Left colon (tissue), 2 donors: ENCODE measurements at places on chromosomes 4 and X. TPM values are rescaled to one million over a fixed set of nuclear protein-coding genes. Genes with fewer than 3 reads are reported as not detected.

Gene FGA
- total RNA-seq, result not detected

Gene USP17L29
- not detected for total RNA-seq

Gene KIAA0232
- 40.7 TPM for total RNA-seq

Gene WAS
- 2.4 TPM for total RNA-seq

Gene NXF2
- not detected for total RNA-seq

Gene MAGEA3
- total RNA-seq, result not detected

Gene ANAPC4
- 30.3 TPM for total RNA-seq

Gene NAP1L3
- total RNA-seq, result 0.43 TPM

Gene BEND2
- total RNA-seq, result not detected

Gene GAGE1
- total RNA-seq, result not detected

Gene NPY1R
- total RNA-seq, result 4.9 TPM
